ENCODE measurements at places on chromosomes 7 and 10.

DNA sequence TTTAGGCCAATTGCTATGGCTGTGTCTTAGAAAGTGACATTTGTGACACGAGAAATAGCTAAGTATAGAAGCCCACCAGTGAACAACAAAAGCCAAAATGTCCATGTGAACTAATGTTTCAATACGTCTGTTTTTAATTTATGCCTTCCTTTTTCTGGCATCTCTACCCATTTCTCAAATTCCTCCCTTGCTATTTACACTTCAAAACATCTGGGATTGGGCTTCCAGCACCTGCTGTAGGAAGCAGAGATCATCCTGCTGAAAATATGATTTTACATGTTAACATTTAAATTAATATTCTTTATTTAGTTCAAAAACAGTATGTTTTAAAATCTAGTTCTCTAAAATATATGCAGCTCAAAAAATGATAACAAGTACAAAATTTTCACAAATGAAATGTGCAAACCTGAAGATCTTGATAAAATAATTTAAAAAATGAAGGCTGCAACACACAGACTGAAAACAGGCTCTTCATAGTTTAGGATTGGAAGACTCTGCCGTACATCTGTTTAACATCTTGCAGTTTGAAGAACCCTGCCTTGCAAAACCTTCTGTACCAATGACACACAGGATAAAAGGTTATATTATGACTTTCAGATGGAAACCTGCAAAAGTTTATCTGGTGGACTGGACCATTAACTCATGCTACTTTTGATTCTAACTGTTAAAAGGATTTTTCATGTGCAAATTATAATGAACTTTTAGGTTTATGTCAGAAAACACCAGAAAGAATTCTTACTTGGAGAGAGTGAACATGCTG is 408.4 kb downstream of the SUGCT start:
- DNase-seq, result no peak

DNA sequence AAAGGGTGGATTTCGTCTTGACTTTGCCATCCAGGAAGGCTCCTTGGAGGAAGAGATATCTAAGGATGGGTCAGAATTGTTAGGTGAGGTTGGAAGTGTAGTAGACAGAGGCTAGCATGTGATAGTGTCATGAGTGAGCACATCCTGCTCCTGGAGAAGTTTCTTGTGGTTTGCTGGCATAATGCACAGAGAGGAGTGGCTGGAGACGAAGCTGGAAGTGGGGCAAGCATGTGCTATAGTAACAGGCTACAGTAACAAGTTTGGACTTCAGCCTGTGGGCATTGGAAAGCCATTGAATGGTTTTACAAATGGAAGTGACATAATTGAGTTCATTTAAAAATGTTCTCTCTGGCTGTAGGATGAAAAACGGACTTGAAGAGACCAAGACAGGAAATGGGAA is 175.6 kb upstream of the VWC2 start:
- DNase-seq, result no peak

DNA sequence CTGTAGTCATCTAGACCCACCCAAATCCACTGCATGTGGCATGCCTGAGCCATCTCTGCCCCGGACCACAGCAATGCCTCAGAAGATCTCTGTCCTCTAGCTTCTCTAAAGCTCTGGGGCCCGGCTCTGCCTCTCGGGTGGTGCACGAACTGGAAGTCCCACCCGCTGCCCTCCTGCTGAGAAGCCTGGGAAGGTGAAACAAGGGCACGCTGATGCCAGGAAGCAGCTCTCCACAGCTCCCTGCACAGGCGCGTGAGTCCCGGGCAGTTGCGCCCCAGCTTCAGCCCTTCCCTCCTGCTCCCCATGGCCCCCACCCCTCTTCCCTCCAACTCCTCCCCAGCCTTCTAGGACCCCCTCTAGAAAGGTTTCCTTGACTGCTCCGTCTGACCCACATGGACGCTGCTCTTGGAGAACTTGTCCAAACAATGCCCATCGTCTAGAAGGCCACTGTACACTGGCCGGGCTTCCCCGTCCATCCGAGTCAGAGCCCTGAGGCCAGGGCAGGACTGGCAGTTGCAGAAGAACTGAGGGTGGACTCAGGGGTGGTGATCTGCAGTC is 12.8 kb downstream of the KCNH2 start:
- DNase-seq, result no peak

- DNase-seq, result no peak
Measured at GRCh38 chr7:8433477-8434289, at the start of gene NXPH1. TSS of gene NXPH1 (plus strand) at chr7:8433609.

GRCh38 chr10:33831591-33831990 is 497.1 kb upstream of the NRP1 start:
- DNase-seq, result no peak

DNA sequence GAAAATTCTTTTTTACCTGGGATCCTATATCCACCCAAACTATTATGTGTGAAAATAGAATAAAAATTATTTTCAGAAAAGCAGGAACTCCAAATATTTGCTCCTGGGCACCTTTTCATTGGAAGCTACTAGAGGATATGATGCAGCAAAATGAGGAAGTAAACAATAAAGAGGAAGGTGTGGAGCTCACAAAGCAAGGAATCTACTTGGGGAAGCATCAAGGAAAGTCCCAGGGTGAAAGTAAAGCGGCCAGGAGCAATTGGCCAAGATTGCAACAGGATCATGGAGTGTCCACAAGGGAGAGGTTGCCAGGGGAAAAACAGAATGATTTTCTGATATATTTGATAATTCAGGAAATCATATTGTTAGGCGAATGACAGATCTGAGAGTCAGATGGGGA is 80.8 kb downstream of the CARD11 start:
- no peak for DNase-seq

GRCh38 chr7:36232971-36233550 is 80.0 kb downstream of the EEPD1 start:
- no peak for DNase-seq

DNA sequence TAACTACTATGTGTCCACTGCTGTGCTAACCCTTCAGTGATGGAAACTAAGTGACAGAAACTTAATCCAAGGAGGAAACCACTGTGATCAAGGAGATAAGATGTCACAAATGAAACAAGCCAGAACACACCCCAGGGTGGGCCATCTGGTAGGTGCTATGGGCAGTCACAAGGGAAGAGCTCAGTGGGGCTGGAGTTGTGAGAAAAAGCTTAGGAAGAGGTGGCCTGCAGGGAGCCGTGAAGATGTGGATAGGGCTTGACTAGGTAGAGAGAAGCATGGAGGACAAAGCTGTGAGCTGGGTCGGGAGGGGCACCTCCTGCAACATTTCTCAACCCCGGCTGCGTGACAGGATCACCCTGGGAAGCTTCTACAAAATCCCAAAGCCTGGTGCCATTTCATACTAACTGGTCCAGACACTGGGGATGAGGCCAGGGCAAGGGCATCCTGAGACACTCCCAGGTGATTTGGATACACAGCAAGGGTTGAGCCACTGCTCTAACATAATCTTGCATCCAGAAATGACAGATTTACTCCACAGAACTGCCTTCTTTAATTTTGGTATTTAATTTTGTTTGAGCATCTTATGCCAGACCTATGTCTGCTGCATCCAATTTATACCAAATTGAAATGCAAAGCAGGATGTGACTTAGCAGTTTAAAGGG is 69.3 kb downstream of the OSBPL3 start:
- no peak for DNase-seq

GRCh38 chr7:45293295-45293942 is 135.8 kb downstream of the RAMP3 start:
- DNase-seq, result no peak

DNA sequence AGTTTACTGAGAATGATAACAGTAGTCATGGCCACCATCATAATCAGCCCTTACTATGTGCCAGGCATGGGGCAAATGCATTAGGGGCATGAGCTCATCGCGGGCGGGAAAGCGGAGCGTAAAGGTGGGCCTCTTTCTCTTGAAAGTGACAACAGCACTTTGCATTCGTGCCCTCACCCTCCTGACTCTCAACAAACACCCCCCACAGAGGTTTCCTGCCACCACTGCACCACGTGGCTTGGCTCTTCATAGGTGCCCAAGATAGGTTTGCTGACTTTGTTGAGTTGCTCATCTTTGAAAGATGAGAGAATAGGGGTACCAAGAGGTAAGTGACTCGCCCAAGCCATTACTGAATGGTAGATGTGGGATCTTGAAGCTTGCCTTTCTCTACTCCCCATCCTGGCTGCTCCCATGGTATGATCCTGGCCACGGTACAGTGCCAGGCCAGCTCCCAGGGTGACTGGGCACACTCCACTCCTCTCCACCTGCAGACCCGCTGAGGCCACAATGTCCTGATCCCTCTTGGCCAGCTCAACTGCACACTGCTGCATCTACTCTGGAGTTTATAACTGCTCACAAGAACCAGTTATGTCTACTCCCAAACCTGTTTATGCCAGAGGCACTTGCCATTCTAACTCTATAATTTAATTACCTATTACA is 26.0 kb downstream of the SLIT1 start:
- DNase-seq, result no peak

GRCh38 chr10:102581401-102581800 is 62.9 kb upstream of the TRIM8 start:
- no peak for DNase-seq

GRCh38 chr10:86673827-86674581 is 5.7 kb downstream of the LDB3 start:
- no peak for DNase-seq

- no peak for DNase-seq
Measured at GRCh38 chr10:43957267-43958070, 308.8 kb upstream of the ZNF32 start.

GRCh38 chr10:1297566-1298301 is 241.5 kb downstream of the WDR37 start:
- DNase-seq, result no peak

- DNase-seq, result no peak
Measured at GRCh38 chr7:159031750-159032149, 112.9 kb downstream of the VIPR2 start.

- DNase-seq, result no peak
Measured at GRCh38 chr10:78626471-78626870, 442.3 kb upstream of the ZMIZ1 start.

GRCh38 chr10:78687626-78688025 is 381.1 kb upstream of the ZMIZ1 start:
- no peak for DNase-seq

- DNase-seq, result no peak
Measured at GRCh38 chr7:143376396-143376795, 4.7 kb upstream of the ZYX start.

- no peak for DNase-seq
Measured at GRCh38 chr7:99219185-99219767, 11.4 kb upstream of the KPNA7 start.
